ENCODE measurements at places on chromosomes 5 and 9. TPM values are rescaled to one million over a fixed set of nuclear protein-coding genes. Genes with fewer than 3 reads are reported as not detected.

The RUSC2 gene
- total RNA-seq, result 10.1 TPM

The COQ4 gene
- total RNA-seq, result 89.5 TPM

The FOXD4 gene
- not detected for total RNA-seq

The LCP2 gene
- not detected for total RNA-seq

The ARID3C gene
- total RNA-seq, result not detected

The SHOC1 gene
- not detected for total RNA-seq

The NCS1 gene
- total RNA-seq, result 53.0 TPM

DNA sequence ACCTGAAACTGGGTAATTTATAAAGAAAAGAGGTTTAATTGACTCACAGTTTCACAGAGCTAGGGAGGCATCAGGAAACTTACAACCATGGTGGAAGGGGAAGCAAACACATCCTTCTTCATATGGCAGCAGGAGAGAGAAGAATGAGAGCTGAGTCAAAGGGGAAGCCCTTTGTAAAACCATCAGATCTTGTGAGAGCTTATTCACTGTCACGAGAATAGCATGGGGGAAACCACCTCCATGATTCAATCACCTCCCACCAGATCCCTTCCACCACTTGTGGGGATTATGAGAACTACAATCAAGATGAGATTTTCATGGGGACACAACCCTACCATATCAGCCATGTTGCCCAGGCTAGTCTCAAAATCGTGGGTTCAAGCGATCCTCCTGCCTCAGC lies 143.4 kb downstream of the FGF18 start:
- H3K36me3 ChIP-seq, result no peaks in the 10 kb centered on the region
- no peak overlapping the region for H3K27ac ChIP-seq
- H3K27me3 ChIP-seq, result no peaks in the 10 kb centered on the region

- H3K27ac ChIP-seq, result no peak overlapping the region
- no peaks in the 10 kb centered on the region for H3K4me1 ChIP-seq
- peak; percentile 82 for DNase-seq
- no peak overlapping the region for H3K4me3 ChIP-seq
- H3K36me3 ChIP-seq, result no peaks in the 10 kb centered on the region
- no peaks in the 10 kb centered on the region for H3K27me3 ChIP-seq
Measured at GRCh38 chr9:14062586-14063221, 251.2 kb downstream of the NFIB start.

- peaks cover 17% of the 10 kb centered on the region for H3K4me1 ChIP-seq
- peak overlapping the region; percentile 98 for H3K4me3 ChIP-seq
- peak overlapping the region; percentile 98 for H3K27ac ChIP-seq
- DNase-seq, result no peak
- H3K27me3 ChIP-seq, result no peaks in the 10 kb centered on the region
- peaks cover 39% of the 10 kb centered on the region for H3K36me3 ChIP-seq
Measured at GRCh38 chr5:91379246-91379913, 3.7 kb downstream of the ARRDC3 start.

GRCh38 chr5:109786206-109786855 lies 96.6 kb downstream of the MAN2A1 start:
- no peak overlapping the region for H3K4me3 ChIP-seq
- no peaks in the 10 kb centered on the region for H3K4me1 ChIP-seq
- H3K36me3 ChIP-seq, result no peaks in the 10 kb centered on the region
- no peak overlapping the region for H3K27ac ChIP-seq
- no peak for DNase-seq

GRCh38 chr5:73764996-73765395 lies 139.0 kb downstream of the ARHGEF28 start:
- H3K27ac ChIP-seq, result peak overlapping the region; percentile 68
- no peaks in the 10 kb centered on the region for H3K27me3 ChIP-seq
- H3K36me3 ChIP-seq, result peaks cover 30% of the 10 kb centered on the region
- no peak overlapping the region for H3K4me3 ChIP-seq
- H3K4me1 ChIP-seq, result peaks cover 23% of the 10 kb centered on the region
- no peak for DNase-seq

DNA sequence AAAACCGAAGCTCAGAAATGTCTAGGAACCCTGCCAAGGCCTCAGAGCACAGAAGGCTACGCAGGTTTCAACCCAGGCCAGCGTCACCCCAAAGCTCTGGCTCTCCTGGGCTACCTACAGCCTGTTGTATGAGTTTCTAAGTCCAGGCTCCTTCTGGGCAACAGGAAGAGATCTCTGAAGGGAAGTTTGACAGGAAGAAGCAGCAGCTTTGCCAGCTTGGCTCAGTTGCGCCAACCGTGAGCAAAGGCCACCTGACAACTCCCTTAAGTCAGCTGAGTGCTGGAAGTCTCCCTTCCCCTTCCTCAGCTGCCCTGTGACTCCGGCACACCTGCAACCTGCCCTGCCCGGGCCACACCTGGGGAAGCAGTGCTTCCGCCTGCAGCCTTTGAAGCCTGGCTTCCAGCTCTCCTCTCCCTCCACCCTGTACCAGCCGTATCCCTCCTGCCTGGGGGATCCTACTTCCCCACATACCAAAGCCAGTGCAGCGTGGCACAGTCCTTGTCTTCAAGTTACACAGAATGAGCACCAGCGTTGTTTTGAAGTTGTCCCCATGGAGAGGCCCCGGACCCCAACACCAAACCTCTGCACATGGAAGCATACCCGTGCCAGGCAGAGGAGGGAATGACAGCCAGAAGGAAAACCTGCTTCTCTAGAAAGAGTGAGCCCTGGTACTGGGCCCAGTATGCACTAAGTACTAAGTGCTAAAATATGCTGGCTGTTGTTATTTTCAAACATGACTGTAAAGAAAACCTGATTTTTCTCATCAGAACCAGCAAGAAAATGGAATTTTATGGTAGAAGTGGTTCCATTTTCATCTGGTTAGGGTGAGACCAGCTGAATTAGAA lies 36.5 kb downstream of the SHB start:
- DNase-seq, result peak; percentile 59
- H3K4me1 ChIP-seq, result peaks cover 91% of the 10 kb centered on the region
- H3K27ac ChIP-seq, result peak overlapping the region; percentile 53
- no peaks in the 10 kb centered on the region for H3K27me3 ChIP-seq

DNA sequence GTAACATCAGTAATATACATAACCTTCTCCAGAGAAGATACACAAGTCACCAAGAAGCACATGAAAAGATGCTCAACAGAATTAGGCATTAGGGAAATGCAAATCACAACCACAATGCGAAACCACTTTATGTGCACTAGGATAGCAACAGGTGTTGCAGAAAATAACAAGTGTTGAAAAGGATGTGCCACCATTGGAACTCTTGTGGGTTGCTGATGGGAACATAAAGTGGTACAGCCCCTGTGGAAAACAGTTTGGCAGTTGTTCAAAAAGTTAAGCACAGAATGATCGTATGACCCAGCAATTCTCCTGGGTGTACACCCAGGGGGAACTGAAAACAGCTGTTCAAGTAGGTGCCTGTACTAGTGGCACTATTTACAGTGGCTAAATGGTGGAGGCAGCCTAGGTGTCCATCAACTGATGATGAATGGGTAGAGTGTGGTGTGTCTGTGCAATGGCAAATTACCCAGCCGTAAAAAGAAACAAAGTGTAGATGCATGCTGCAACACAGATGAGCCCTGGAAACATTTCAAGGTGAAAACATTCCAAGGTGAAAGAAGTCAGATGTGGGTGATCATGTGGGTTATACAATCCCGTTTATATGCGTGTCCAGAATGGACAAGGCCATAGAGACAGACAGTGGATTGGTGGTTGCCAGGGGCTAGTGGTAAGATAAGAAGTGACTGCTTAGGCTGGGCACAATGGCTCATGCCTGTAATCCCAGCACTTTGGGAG lies 27.2 kb downstream of the CCDC69 start:
- H3K36me3 ChIP-seq, result no peaks in the 10 kb centered on the region
- H3K4me1 ChIP-seq, result 0 out of 2 replicates have a peak, but pooled peaks cover 4% of the 10 kb centered on the region
- no peak overlapping the region for H3K27ac ChIP-seq
- H3K4me3 ChIP-seq, result no peak overlapping the region
- DNase-seq, result no peak

GRCh38 chr5:124678922-124679519 lies 67.4 kb downstream of the ZNF608 start:
- no peaks in the 10 kb centered on the region for H3K4me1 ChIP-seq
- no peak overlapping the region for H3K4me3 ChIP-seq
- DNase-seq, result no peak
- no peaks in the 10 kb centered on the region for H3K27me3 ChIP-seq
- no peak overlapping the region for H3K27ac ChIP-seq

GRCh38 chr9:115170358-115171073 lies 52.6 kb upstream of the TNC start:
- DNase-seq, result no peak
- peaks cover 14% of the 10 kb centered on the region for H3K4me1 ChIP-seq
- no peak overlapping the region for H3K27ac ChIP-seq

DNA sequence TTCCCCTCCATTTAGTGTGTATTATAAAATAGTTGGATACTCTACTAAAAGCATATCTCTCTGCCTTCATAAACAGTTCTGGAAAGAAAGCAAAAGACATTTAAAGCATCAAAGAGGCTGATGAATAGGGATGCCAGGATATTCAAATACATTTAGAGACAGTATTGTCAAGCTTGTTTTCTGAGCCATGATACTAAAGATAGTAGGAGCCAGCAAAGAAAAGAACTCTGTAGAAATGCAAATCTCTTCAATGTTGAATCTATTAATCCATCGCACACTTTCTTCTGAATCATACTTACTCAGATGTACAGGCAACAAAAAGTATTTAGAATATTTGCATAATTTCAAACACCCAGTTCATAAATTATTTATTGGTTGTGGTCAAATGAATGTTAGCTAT lies 207.1 kb upstream of the MEF2C start:
- H3K36me3 ChIP-seq, result no peaks in the 10 kb centered on the region
- no peak overlapping the region for H3K27ac ChIP-seq
- no peak overlapping the region for H3K4me3 ChIP-seq
- H3K4me1 ChIP-seq, result no peaks in the 10 kb centered on the region
- no peak for DNase-seq

GRCh38 chr9:3989915-3990314 lies 310.0 kb downstream of the GLIS3 start:
- H3K4me1 ChIP-seq, result no peaks in the 10 kb centered on the region
- H3K27me3 ChIP-seq, result no peaks in the 10 kb centered on the region
- no peak for DNase-seq
- H3K36me3 ChIP-seq, result no peaks in the 10 kb centered on the region
- H3K4me3 ChIP-seq, result no peak overlapping the region
- H3K27ac ChIP-seq, result no peak overlapping the region

- DNase-seq, result no peak
- no peaks in the 10 kb centered on the region for H3K4me1 ChIP-seq
- H3K4me3 ChIP-seq, result no peak overlapping the region
- H3K27me3 ChIP-seq, result peaks cover 84% of the 10 kb centered on the region
Measured at GRCh38 chr5:5584236-5584745, 161.8 kb downstream of the ICE1 start.

GRCh38 chr9:133913571-133914369 lies 78.4 kb downstream of the VAV2 start:
- no peak overlapping the region for H3K4me3 ChIP-seq
- DNase-seq, result no peak
- H3K4me1 ChIP-seq, result no peaks in the 10 kb centered on the region
- no peaks in the 10 kb centered on the region for H3K27me3 ChIP-seq
- H3K36me3 ChIP-seq, result no peaks in the 10 kb centered on the region

DNA sequence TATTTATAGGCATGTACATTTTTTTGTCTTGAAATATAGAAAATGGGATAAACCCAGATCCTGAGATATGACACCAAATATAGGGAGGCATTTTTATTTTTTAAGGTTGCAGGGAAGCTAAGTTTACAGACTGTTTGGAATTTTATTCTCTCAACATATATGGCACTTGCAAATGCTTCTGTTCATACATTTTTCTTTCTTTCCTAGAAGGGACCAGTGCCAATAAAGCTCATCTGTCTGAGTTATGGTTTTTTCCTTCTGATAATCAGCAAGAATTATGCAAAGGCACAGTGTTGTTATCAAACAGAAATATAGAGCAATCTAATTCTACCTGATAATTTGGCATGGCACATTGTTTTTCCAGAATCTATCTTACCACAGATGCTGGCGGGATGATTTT lies 156.9 kb upstream of the GPR151 start:
- DNase-seq, result no peak
- H3K4me1 ChIP-seq, result no peaks in the 10 kb centered on the region
- no peak overlapping the region for H3K4me3 ChIP-seq
- no peaks in the 10 kb centered on the region for H3K36me3 ChIP-seq
- peaks cover 40% of the 10 kb centered on the region for H3K27me3 ChIP-seq
